ENCODE measurements at places on chromosomes 4 and X.
A peak's percentile ranks its signal among the peaks of the same experiment; 100 is the strongest.

DNA sequence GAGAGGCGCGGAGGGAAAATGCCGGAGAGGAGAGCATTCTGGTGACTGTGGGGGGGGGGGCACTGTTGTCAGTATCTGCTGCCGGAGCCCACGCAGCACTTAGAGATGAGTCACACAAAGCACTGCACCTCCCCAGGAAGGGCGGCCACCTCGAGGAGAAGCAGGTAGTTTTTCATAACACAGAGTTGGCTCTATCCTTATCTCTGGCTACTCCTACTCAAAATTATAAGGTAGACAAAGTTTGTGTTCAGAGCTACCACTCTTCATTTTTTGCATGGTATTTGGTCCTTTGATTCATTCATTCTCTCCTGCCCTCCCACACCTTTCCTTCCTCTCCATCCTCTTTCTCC lies 76.2 kb upstream of the SCOC start:
- DNase-seq: no peak

DNA sequence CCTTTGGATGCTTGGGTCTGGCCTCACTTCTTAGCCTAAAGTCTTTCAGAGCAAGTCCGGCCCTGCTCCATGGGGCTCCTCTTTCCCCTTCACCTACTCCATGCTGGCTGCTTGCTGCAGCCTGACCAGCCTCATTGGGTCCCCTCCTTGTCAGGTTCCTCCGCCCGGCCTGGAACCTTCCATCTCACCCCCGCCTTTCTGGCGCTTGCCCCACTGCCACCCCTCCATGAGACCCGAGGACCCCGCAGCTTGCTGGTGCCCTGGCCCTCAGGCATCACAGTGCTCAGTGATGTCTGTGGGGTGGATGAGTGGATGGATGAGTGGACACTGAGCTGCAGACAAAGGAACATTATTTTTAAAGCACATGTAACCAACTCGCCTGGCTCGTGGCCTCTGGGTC lies 24.7 kb downstream of the SORCS2 start:
- DNase-seq: no peak

- DNase-seq: no peak
Observed at GRCh38 chr4:54513741-54514140, 144.0 kb upstream of the KIT start.

GRCh38 chr4:52377563-52377962 lies 281.5 kb downstream of the USP46 start:
- no peak for DNase-seq

GRCh38 chr4:74567981-74568380 lies 123.0 kb downstream of the AREG start:
- DNase-seq: no peak

- no peak for DNase-seq
Observed at GRCh38 chr4:118904935-118905334, 16.3 kb downstream of the SYNPO2 start.

GRCh38 chr4:41844327-41844726 lies 90.9 kb upstream of the TMEM33 start:
- DNase-seq: no peak

DNA sequence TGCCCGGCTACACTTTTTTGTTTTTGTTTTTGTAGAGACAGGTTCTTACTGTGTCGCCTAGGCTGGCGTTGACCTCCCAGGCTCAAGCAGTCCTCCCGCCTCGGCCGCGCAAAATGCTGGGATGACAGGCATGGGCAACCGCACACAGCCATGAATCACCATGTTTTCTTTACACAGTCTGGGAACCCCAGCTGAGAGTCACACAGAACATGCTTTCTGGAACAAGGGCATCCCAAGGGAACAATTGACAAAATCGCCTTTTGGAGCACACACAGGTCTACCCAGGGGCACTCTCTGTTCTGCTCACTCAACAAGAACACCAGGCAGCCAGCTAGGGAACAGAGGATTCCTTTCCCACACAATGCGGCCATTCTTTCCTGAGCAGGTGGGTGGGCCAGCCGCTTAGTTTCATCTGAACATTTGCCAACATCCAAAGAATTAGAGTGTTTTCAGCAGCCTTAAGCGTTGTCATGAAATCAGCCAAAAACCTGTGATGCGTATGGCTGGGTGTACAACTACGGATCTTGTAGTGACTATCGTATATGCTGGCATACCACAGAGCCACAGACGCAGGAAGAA lies 15.7 kb downstream of the PRKX start:
- DNase-seq: no peak

DNA sequence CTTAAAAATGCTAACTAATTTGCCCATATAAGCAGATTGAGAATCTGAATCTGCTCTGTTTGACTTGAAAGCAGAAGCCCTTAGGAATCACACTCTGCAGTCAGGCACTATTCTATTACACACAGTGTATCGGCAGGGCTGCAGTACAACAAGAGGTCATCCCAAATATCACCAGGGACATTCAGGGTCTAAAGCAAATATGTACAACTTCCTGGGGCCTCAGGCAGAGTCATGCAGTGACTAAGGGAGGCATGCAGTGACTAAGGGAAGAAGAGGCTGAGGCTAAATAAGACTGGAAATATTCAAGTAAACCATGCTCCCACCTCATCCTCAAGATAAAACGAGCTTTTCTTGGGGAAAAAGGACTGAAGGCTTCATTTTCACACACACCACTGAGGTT lies 20.9 kb downstream of the MAPK10 start:
- DNase-seq: no peak

DNA sequence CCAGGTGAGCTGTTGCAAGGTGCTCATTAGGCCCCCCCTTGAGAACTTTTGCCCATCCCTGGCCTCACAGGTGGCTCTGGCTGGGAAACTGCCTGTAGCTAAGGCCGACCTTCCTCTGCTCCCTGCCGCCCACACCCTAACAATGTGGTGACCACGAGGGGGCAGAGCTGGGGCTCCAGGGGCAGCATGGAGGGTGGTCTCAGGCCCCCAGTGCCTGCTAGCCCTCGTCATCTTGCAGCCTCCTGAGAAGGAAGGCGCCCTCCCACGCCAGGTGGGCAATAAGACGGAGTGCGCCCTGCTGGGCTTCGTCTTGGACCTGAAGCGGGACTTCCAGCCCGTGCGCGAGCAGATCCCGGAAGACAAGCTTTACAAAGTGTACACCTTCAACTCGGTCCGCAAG lies 32.4 kb downstream of the ATP2B3 start:
- no peak for DNase-seq

GRCh38 chrX:19887911-19888879 lies 795 bp upstream of the SH3KBP1 start:
- DNase-seq: no peak

GRCh38 chr4:22500831-22501714 lies 14.8 kb downstream of the ADGRA3 start:
- no peak for DNase-seq

DNA sequence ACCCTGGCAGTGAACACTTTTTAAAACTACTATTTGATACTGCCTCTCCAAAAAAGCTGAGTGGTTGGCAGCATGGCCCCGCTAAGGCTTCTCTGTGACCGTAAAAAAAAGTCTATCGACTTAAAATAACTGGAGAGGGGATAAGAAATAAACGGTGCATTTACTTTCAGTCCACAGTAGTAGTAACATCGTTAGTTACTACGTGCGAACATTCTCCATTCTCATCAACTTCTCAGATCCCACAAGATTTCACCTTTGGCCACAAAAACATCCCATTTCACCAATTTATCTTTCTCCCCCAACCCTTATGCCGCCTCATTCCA lies 524 bp upstream of the EXOSC9 start:
- DNase-seq: no peak

GRCh38 chr4:104490096-104490769 lies 4.5 kb downstream of the CXXC4 start:
- no peak for DNase-seq

DNA sequence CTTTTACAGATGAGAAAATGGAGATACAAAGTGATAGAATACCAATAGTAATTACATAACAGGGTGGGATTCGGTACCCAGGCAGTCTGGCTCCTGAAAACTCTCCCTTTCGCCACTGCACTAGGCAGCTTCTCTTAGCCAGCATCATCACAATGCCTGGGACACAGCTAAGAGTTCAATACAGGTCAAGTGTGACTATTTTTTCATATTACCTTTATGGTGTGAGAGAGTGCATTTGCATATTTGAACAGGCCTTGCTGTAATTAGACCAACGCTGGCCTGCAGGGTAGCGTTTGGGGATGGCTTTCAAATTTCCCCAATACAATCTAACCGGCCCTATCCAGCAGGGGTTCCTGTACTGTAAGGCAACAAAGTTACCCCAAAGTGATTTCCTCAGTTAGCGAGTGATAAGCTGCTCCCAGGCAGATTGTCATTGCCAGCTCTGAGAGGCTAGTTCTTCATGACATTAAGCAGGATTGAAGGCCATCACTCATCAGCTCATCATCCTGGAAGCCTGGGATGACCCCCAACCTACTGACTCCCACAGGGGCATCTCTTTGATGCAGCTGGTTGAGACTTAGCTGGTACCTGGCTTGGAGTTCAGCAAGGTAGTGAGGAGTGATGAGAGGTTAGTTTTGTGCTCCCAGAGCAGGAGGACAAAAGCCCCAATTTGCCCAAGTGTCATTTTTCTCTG lies 836.8 kb upstream of the LCORL start:
- no peak for DNase-seq

DNA sequence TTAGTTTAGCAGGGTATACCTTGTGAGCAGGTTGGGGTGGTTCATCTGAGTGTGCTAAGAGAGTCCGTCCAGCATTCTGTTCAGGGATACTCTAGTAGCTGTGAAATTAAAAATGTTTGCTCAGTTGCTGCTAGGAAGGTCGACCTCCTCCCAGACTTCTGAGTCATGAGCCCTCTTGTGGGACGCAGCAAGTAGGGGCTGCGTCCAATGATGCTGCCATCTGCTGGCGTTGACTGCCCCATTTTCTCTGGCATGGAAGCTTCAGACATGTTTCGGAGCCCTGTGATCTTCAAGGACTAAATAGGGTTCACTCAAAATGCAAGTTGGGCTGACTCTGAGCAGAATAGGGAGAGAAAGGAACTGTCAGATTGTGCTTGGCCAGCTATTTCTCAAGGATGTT lies 201.0 kb upstream of the ARSJ start:
- DNase-seq: peak; percentile 1

- no peak for DNase-seq
Observed at GRCh38 chr4:179530958-179531357, 2088.7 kb upstream of the AGA start.

- no peak for DNase-seq
Observed at GRCh38 chrX:121216641-121217374, 169.4 kb downstream of the GLUD2 start.

DNA sequence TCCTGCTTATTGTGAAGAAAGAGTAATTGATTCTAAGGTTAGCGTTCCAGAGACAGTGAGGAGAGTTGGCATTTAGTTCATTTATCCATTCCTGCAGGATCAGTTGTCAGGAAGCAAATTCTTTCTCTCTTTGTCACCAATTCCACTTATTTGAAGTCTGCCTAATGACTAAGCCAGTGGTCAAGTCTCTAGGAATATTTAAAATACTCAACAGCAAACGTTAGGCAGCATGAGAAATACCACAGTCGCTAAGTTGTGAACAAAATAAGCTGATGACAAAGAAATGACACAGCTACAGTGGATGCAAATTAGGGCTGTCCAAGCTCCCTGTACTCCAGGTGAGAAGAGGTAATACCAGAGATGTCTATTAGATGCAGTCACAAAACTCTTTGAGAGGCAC lies 6.6 kb upstream of the MAGEB17 start:
- DNase-seq: no peak

- no peak for DNase-seq
Observed at GRCh38 chrX:136658151-136658550, 10.2 kb downstream of the CD40LG start.

GRCh38 chrX:9728261-9728660 lies 37.4 kb downstream of the GPR143 start:
- DNase-seq: no peak

DNA sequence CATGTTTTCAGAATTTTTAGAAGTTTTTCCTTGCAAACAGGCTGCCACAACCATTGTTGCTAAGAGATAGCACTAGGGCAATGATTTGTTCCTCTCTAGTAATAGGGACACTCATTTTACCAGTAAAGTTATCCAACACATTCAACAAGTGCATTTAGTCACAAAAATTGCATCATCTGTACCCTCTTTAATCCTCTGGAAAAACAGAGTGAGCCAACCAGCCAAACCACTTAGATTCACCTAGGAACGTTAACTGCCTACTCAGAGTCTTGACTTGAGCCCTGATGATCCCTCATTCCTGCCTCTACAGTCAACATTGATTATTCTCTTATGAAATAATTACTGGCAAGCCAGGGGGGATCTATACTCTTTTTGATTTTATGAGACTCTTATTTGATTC lies 17.0 kb upstream of the ADGRA3 start:
- DNase-seq: no peak

- no peak for DNase-seq
Observed at GRCh38 chr4:169849456-169849855, 91.7 kb upstream of the HPF1 start.

- DNase-seq: no peak
Observed at GRCh38 chr4:113695328-113696169, 66.0 kb downstream of the CAMK2D start.

DNA sequence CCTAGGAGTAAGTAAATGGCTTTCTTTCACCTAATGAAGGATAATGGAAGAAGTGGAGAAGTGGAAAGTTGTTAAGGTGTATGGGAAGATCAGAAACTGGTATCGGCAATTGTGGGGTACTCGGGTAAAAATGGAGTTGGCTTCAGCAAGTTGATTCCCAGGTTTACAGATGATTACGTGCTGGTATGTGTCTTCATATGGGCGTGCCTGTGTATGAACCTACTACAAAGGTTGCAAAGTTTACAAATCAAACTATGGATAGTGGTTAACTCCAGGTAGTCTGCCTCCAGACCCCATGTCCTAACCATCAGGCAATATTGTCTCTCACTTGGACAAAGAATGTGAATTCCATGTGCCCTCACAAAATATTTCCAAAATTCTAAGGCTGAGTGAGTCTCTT lies 773 bp downstream of the TLR3 start:
- no peak for DNase-seq

DNA sequence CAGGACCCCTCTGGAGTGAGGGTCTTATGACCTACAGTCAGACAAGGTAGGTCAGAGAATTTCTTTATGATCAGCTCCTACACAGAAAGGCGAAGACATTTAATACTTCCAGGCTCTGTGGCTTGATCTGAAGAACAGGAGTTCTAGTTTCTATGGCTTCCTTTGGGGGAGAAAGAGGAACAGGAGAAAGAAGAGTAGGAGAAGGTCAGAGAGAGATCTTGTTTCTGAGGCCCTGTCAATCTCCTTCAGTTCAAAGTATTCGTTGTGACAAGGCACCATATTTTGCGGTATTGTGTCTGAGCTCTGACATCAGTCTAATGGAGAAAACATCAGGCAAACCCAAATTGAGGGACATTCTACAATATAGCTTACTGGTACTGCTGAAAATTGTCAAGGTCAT lies 16.7 kb downstream of the TMSB4X start:
- DNase-seq: no peak

Measured in activated CD8-positive, alpha-beta memory T cell treated with anti-CD3 and anti-CD28 coated beads for 1 hour (primary cell).